ENCODE measurements at places on chromosomes 7 and 10. TPM values are rescaled to one million over a fixed set of nuclear protein-coding genes. Genes with fewer than 3 reads are reported as not detected.

COMMD3 gene
- total RNA-seq, result 32.7 TPM

DNA sequence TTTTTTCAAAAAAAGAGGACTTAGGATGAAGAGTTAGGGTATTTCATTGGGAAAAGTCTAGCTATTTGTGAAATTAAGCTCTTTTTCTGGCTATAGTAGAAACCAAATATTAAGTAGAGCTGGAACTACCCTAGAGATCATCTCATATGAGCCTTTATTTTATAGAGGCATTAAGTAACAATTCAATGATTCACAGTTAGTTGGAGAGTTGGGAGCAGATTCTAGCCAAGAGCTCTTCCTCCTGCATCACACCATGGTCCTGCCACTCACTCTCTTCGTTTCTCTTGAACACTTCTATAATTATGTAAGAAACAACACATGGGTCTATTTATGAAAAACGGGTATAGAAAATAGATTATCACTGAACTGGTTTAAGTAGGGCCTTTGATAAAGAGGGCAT is 76.1 kb upstream of the ANK3 start:
- H3K27me3 ChIP-seq, result no peaks in the 10 kb centered on the region
- no peak for DNase-seq
- H3K4me3 ChIP-seq, result no peak overlapping the region

DNA sequence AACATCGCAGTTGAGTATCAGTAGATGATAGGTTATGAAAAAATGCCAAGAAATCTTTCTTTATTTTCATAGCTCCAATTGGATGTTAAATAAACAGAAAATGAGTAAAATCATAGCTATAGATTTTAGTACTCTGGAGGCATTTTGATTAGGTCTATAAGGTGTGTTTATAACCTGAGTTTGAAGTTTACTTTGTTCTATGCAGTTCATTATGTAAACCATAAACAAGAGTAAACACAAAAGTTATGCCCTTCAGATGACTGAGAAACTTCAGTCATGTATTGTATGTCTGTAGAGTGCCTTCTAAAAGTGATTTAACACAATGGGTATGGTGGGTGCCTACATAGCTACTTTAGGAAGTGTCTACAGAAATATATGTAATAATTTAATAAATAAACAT is 13.6 kb downstream of the FOXP2 start:
- H3K27me3 ChIP-seq, result no peaks in the 10 kb centered on the region
- no peaks in the 10 kb centered on the region for H3K4me1 ChIP-seq
- DNase-seq, result no peak
- no peaks in the 10 kb centered on the region for H3K36me3 ChIP-seq
- H3K4me3 ChIP-seq, result no peak overlapping the region

DNA sequence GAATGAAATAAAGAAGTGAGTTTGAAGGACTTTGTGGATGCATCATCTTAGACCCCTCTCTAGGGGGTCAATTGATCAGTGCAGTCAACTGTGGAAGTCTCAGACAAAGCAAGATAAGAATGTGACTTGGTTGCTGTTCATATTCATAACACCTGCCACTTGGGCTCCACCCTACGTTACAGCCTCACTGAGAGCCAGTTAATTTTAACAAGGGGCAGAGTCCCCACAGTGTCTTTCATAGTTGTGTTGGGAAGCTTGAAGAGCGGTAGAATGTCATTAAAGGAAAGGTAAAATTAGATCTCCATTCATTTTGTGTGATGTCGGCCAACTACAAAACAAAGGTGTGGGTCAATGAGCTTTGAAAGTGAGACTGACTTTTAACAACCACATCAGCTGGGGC is 442.1 kb upstream of the C7orf33 start:
- no peaks in the 10 kb centered on the region for H3K36me3 ChIP-seq
- DNase-seq, result no peak
- no peak overlapping the region for H3K27ac ChIP-seq
- peaks cover 2% of the 10 kb centered on the region for H3K4me1 ChIP-seq
- H3K4me3 ChIP-seq, result no peak overlapping the region

DNA sequence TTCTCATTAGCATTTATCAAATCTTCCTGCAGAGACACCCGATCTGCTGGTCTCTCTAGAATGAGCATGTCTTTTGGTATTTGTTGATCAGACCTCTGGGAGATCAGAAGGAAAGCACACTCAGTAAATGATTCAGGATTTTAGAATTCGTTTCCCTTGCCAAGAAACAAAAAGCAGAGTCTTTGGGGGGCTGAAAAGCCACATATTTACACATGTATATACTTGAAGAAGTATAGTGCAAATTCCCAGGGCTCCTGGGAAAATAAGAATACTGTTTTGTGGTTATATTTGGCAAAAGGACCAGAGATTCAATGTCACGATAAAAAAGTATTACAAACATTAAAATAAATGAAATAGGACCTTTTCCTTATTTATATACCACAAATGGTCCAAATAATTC is 100.2 kb downstream of the AGMO start:
- no peaks in the 10 kb centered on the region for H3K36me3 ChIP-seq
- peaks cover 20% of the 10 kb centered on the region for H3K4me1 ChIP-seq
- no peak for DNase-seq
- H3K27ac ChIP-seq, result no peak overlapping the region
- no peak overlapping the region for H3K4me3 ChIP-seq

DNA sequence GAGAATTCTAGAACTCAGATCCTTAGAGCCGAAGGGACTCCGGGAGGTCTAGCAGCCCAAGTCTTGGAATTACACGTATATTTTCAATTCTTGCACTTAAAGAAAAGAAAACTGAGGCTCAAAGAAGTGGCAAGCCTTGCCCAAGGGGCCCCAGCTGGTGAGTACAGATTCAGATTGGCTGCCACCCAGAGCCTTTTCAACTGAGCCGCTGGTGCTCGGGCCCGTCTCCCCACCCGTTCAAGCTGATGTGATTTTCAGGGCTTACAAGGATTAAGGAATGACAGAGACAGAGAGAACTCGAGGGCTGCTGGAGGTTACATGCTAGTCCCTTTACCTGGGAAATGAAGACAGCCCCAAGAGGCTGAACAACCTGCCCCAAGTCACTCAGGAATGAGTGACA is 117.8 kb downstream of the ABLIM1 start:
- H3K4me1 ChIP-seq, result peaks cover 42% of the 10 kb centered on the region
- peaks cover 17% of the 10 kb centered on the region for H3K36me3 ChIP-seq
- peak overlapping the region; percentile 67 for H3K27ac ChIP-seq

- no peaks in the 10 kb centered on the region for H3K27me3 ChIP-seq
- DNase-seq, result no peak
- no peak overlapping the region for H3K4me3 ChIP-seq
Observed at GRCh38 chr7:99083068-99083651, 60.7 kb downstream of the SMURF1 start.

GRCh38 chr7:51589111-51589510 is 272.5 kb upstream of the COBL start:
- H3K4me3 ChIP-seq, result no peak overlapping the region
- DNase-seq, result peak; percentile 68
- no peaks in the 10 kb centered on the region for H3K27me3 ChIP-seq
- no peaks in the 10 kb centered on the region for H3K36me3 ChIP-seq
- no peak overlapping the region for H3K27ac ChIP-seq
- no peaks in the 10 kb centered on the region for H3K4me1 ChIP-seq

KCNIP2 gene
- total RNA-seq, result 0.32 TPM

GRCh38 chr7:115962340-115962739 is 68.2 kb downstream of the TFEC start:
- H3K27ac ChIP-seq, result no peak overlapping the region
- no peak for DNase-seq
- H3K4me3 ChIP-seq, result no peak overlapping the region
- no peaks in the 10 kb centered on the region for H3K27me3 ChIP-seq
- H3K36me3 ChIP-seq, result no peaks in the 10 kb centered on the region
- no peaks in the 10 kb centered on the region for H3K4me1 ChIP-seq

CYP26C1 gene
- not detected for total RNA-seq

DNA sequence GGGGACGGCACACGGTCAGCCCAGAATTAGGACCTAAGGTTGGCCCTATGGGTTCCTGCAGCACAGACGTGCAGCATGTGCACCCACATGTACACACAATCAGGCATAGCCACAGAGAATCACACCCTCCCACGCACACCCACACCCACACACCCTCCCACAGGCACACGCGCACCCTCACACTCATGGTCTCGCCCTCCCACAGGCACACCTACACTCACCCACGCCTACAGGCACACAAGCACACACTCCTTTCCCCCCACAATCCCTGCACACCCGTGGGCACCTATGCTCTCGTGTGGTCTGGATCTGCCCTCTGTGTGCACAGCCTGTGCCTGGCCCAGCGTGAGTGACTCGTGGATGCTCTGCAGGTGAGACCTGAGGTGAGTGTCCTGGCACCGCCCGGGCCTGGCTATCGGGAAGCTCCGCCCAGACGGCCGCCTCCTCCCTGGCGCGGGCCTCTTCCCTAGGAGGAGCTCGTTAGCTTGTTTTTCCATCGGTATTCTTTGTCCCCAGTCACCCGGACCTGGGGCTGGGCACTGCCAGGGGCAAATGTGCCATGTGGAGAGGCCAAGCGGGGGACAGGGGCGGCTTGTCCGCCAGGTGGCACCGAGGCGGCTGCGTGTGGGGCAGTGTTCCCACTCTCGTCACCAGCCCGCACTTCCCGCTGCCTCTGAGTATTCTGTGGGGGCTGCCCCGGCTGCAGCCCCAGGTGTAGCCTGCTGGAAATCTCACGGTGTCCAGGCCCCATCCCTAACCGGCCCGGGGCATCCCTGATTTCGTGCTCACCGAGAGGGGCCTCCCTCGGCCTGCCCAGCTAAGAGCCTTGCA is 110.2 kb upstream of the FAM20C start:
- H3K27me3 ChIP-seq, result no peaks in the 10 kb centered on the region
- peaks cover 18% of the 10 kb centered on the region for H3K4me1 ChIP-seq
- H3K36me3 ChIP-seq, result no peaks in the 10 kb centered on the region

- no peaks in the 10 kb centered on the region for H3K36me3 ChIP-seq
- H3K27me3 ChIP-seq, result no peaks in the 10 kb centered on the region
- no peaks in the 10 kb centered on the region for H3K4me1 ChIP-seq
- H3K4me3 ChIP-seq, result no peak overlapping the region
- no peak for DNase-seq
- H3K27ac ChIP-seq, result no peak overlapping the region
Observed at GRCh38 chr7:112566442-112567324, 85.9 kb downstream of the LSMEM1 start.

- peaks cover 17% of the 10 kb centered on the region for H3K4me1 ChIP-seq
- DNase-seq, result no peak
- no peaks in the 10 kb centered on the region for H3K36me3 ChIP-seq
- H3K27me3 ChIP-seq, result no peaks in the 10 kb centered on the region
- no peak overlapping the region for H3K4me3 ChIP-seq
Observed at GRCh38 chr7:111958896-111959295, 247.3 kb downstream of the DOCK4 start.

TMEM248 gene
- 87.6 TPM for total RNA-seq

FZD1 gene
- total RNA-seq, result 13.1 TPM

GRCh38 chr7:137519947-137520346 is 176.4 kb upstream of the PTN start:
- no peak overlapping the region for H3K4me3 ChIP-seq
- no peaks in the 10 kb centered on the region for H3K36me3 ChIP-seq
- H3K4me1 ChIP-seq, result no peaks in the 10 kb centered on the region
- no peak overlapping the region for H3K27ac ChIP-seq

- no peak overlapping the region for H3K4me3 ChIP-seq
- no peaks in the 10 kb centered on the region for H3K27me3 ChIP-seq
- no peak overlapping the region for H3K27ac ChIP-seq
- no peaks in the 10 kb centered on the region for H3K36me3 ChIP-seq
Observed at GRCh38 chr10:93630625-93631557, 18.6 kb downstream of the PDE6C start.

PPRC1 gene
- total RNA-seq, result 49.5 TPM

DNA sequence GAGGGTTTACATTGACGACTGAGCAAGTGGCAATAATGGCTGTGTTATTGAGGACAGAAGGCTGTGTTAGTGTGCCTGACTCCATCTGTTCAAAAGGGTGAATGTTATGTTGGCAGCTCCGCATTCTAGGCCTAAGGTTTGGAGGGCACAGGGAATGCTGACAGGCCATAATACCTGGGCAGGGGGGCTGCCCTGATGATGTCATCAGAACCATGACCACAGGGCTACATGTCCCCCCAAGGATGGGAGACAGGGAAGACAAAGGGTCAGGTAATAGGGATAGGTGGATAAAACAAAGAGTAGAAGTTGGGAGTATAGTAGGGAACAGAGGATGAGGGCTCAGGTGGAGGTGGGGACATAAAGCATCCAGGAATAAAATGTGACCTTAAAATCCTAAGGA is 1.8 kb upstream of the PPP3CB start:
- peaks cover 11% of the 10 kb centered on the region for H3K36me3 ChIP-seq
- no peak for DNase-seq
- peaks cover 36% of the 10 kb centered on the region for H3K4me1 ChIP-seq
- H3K27me3 ChIP-seq, result no peaks in the 10 kb centered on the region

- peaks cover 6% of the 10 kb centered on the region for H3K36me3 ChIP-seq
- no peak for DNase-seq
- peaks cover 34% of the 10 kb centered on the region for H3K4me1 ChIP-seq
- no peaks in the 10 kb centered on the region for H3K27me3 ChIP-seq
Observed at GRCh38 chr7:134823400-134823799, 44.0 kb downstream of the CALD1 start.

DAGLB gene
- total RNA-seq, result 9.8 TPM

- peak; percentile 97 for DNase-seq
- no peaks in the 10 kb centered on the region for H3K36me3 ChIP-seq
- H3K4me3 ChIP-seq, result peak overlapping the region; percentile 89
- H3K27ac ChIP-seq, result peak overlapping the region; percentile 89
- H3K27me3 ChIP-seq, result no peaks in the 10 kb centered on the region
Observed at GRCh38 chr10:11164803-11165590, 147.3 kb downstream of the CELF2 start.

DNA sequence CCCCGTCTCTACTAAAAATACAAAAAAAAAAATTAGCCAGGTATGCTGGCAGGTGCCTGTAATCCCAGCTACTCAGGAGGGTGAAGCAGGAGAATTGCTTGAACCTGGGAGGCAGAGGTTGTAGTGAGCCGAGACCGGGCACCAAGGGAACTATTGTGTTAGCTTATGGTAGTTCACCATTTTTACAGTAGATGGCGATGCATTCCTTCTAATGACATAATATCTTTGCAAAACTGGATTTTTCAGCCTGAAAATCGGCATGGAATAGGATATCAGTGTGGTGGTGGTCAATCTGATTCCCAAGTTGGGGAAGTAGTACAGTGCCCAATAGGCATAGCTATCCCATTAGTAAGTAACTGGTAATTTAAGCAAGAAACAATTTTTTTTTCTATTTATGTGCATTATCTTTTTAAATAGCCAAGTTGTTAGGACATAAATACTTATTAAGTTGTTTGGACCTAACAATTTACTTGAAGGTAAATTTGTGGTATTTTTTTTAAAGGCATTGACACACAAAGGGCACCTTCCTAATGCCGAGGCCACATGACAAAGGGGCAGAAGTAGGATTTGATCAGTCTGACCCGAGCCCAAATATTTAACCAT is 17.6 kb upstream of the IMPDH1 start:
- H3K27ac ChIP-seq, result no peak overlapping the region
- no peak overlapping the region for H3K4me3 ChIP-seq
- no peaks in the 10 kb centered on the region for H3K27me3 ChIP-seq
- no peaks in the 10 kb centered on the region for H3K36me3 ChIP-seq
- peaks cover 4% of the 10 kb centered on the region for H3K4me1 ChIP-seq
- no peak for DNase-seq

GRCh38 chr7:66055321-66055956 is 20.2 kb upstream of the ASL start:
- DNase-seq, result no peak
- H3K4me3 ChIP-seq, result no peak overlapping the region
- H3K27me3 ChIP-seq, result no peaks in the 10 kb centered on the region
- no peaks in the 10 kb centered on the region for H3K4me1 ChIP-seq
- no peaks in the 10 kb centered on the region for H3K36me3 ChIP-seq
- no peak overlapping the region for H3K27ac ChIP-seq

NKX1-2 gene
- total RNA-seq, result not detected

ITGB1 gene
- total RNA-seq, result 1,873 TPM

PON2 gene
- total RNA-seq, result 51.3 TPM

SLC18A3 gene
- total RNA-seq, result 1.0 TPM
